ENCODE measurements at places on chromosomes 4 and X.

DNA sequence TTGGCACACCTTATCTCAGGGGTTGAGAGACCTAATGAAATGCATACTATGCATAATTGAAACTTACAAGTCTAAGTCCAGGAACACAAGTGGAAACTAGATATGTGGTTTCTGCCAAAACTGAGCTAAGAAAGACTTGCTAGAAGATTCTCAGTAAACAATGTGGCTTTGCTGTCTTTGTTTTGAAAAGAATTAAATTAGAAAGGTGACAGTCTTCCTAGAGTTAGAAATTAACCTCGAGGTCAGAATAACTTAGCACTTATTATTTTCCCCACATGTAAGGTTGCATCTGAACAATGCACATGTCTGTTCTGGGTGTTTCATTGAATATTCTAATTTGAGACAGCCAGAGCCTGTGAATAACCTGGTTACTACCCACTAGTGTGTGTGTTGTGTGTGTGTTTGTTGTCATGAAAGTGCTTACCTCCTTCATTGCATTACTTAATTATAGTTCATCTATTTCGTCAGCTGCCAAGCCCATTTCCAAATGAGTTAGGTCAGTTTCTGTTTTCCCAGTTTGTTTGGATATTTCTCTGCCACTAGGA is 1.5 kb downstream of the EREG start:
- no peak for DNase-seq

- no peak for DNase-seq
These were observed 84.1 kb upstream of the NEIL3 start for GRCh38 chr4:177225605-177226004.

- DNase-seq: no peak
These were observed 482.4 kb downstream of the SPRY1 start for GRCh38 chr4:123878976-123879375.

GRCh38 chr4:74055498-74055897 is 17.0 kb upstream of the CXCL3 start:
- DNase-seq: no peak

- no peak for DNase-seq
These were observed 848.6 kb upstream of the PABPC4L start for GRCh38 chr4:135050086-135050717.

- DNase-seq: no peak
These were observed 60.9 kb upstream of the PAGE1 start for GRCh38 chrX:49756692-49757091.

- DNase-seq: no peak
These were observed at the start of gene HPGD for GRCh38 chr4:174522183-174523024. Gene HPGD, minus strand, starts transcription at chr4:174522488. Its CDS starts 37 bp downstream, at chr4:174522451.

GRCh38 chr4:27048429-27049238 is 188.0 kb downstream of the STIM2 start:
- no peak for DNase-seq

GRCh38 chrX:132033166-132033565 is 10.1 kb downstream of the STK26 start:
- no peak for DNase-seq

GRCh38 chr4:98352940-98353339 is 91.8 kb downstream of the RAP1GDS1 start:
- no peak for DNase-seq

DNA sequence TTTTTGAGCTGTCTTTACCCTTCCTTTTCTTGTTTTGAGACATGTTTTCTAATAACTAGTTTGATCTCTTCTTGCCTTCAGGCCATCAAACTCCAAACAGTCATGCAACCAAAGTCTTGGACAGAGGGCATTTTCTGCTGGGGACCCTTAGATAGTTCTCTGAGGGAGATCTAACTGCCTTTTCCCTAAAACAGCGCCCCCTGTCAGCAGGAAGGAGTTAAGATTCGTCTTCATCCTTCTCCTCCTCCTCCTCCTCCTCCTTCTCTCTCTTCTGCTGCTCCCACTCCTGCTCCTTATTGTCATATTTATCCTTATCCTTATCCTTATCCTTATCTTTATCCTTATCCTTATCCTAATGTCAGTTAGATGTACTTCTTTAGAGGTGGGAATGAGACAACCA is 417.2 kb downstream of the TRAM1L1 start:
- no peak for DNase-seq

DNA sequence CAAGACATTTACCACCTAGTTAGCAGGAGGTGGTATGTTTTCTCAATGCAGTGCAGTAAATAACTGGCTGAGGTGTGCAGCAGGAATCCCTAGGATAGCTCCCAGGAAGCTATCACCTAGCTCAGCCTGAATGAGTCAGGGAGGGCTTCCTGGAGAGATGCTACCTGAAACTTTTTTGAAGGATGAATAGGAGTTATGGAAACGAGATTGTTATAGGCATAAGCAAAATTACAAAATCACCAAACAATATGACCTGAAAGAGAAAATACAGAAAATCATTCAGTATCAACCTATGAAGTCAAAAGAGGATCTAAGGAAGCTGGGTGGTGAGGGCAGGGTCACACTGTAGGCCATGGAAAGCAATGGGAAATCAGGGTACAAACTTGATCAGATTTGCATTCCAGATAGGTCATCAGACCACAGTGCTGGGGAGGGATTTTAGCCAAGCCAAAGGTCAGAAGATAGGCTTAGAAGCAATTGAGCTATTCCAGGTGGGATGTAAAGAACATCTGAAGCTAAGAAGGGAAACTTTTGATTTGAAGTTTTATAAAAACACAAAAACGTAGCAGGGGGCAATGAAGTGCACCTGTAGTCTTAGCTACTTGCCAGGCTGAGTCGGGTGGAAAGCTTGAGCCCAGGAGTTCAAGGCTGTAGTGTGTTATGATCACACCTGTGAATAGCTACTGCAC is 11.3 kb downstream of the AREG start:
- DNase-seq: no peak

- DNase-seq: no peak
These were observed 219.9 kb downstream of the SHOX start for GRCh38 chrX:850471-850916.

DNA sequence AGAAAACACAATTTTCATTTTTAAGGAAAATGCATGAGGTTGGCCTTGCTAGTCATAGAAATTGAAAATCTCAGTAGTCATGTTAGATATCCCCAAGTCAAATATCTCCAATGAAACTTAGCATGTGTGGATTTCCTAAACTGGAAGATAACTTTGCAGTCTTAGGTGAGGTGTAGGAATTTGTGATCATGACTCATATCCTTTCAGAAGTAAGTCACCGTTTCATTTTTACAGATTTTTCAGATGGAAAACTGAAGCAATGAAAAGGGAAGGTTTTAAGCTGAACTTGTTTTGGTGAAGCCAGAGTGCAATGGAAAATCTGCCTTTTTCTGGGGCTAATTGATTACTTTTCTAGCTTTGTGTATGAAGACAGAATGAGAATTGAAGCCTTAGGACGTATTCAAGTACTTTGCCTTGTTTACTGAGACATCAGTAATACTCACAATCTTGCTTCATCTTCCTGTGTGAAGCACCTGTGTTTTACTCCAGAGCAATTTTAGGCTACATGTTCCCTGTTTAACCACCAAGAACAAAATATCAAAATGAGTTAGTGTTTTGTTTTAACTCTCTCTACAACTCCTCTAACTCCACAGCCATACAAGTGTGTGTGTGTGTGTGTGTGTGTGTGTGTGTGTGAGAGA is 1662.8 kb upstream of the ADGRL3 start:
- DNase-seq: no peak

GRCh38 chrX:133670383-133670782 is 255.1 kb upstream of the GPC4 start:
- DNase-seq: no peak

DNA sequence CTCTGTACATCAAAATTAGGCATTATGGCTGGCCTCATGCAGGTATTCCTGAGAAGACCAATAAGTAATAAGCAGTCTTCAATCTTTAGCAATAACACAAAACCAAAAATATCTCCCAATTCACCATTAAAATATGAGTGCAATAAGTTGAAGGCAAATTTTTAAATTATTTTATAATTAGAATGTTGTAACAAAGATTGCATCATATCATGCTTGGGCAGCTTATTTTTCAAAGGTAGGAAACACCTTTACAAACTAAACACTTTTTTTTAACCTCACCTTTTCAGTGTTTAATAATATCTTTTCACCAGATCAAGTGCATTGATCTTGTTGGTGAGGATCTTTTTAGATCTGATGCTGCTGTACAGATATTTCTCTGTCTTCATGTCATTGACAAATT is 592.9 kb upstream of the PITX2 start:
- no peak for DNase-seq

DNA sequence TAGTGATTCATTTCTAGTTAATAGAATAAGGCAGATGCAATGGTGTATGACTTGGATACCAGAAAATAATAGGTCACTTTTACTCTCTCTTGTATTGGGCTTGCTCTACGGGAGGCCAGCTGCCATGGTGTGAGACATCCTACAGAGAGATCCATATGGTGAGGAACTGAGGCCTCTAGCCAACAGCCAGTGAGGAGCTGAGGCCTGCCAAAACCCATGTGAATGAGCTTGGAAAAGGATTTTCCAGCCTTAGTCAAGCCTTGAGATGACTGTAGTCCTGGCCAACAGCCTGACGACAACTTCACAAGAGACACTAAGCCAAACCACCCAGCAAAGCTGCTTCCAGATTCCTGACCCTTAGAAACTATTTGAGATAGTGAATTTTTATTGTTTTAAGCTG is 1300.2 kb downstream of the RAPGEF2 start:
- DNase-seq: no peak

DNA sequence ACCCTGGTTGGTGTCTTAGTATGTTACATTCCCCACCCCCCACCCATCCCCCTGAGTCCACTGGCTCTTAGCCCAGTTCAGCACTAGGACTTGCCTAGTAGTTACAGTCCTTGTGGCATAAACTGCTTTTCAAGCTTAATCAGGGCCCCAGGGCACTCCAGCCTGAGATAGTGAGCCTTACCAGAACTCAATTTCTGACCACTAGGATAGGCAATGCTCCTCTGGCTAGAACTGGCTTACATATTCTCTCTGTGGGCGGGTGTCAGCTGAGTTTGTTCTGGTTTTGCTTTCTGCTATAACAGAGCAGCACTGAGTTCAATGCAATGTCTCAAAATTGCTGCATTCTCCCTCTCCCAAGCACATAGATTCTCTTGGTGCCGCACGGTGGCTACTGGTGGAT is 391.4 kb upstream of the DIPK2B start:
- DNase-seq: no peak

GRCh38 chr4:14222377-14223029 is 595.0 kb upstream of the BOD1L1 start:
- no peak for DNase-seq

DNA sequence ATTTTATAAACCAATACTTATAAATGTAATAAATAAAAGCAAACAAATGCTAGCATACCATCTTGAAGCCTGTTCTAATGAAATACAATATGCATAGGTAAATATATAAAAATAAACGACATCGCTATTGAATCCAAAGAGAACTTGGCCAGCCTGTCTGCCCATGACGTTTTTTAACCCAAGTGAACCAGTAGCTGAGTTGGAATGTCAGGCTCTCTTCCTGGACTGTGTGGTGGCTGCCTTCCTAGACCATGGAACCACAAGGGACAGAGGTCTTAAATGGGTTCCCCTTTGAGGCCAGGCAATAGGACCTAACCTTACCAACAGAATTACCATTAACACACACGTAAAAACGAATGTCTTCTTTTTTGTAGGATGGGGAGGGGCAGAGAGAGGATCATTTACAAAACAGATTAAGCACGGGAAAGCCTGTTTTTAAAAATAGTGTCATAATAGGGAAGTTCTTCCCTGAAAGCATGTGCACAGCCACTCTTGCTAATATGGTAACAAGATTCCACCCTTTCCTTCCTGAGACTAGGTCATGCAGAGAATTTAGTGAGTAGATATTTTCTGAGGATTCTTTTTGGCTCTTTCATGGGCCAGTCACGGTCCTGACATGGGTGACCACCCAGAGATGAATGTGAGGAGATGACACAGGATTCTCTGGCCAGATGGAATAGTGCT is 69.4 kb upstream of the ACSL1 start:
- DNase-seq: no peak

- DNase-seq: peak; percentile 33
These were observed 45.1 kb downstream of the KDR start for GRCh38 chr4:55080174-55080865.

DNA sequence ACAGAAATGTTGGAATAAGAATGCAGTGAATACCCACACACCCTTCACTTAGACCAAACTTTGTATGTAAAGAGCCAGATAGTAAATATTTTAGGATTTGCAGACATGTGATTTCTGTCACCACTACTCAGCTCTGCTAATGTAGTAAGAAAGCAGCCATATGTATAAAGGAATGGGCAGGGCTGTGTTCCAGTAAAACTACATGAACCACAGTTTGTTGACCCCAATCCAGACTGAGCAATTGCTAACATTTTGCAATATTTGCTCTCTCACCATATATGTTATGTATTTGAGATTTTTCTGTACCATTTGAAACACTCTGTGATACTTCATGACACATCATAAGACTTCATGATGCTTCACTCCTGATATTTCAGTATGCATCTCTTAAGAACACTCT is 32.0 kb upstream of the TBC1D1 start:
- DNase-seq: no peak

- no peak for DNase-seq
These were observed 425.7 kb downstream of the GPAT3 start for GRCh38 chr4:83961575-83961974.

DNA sequence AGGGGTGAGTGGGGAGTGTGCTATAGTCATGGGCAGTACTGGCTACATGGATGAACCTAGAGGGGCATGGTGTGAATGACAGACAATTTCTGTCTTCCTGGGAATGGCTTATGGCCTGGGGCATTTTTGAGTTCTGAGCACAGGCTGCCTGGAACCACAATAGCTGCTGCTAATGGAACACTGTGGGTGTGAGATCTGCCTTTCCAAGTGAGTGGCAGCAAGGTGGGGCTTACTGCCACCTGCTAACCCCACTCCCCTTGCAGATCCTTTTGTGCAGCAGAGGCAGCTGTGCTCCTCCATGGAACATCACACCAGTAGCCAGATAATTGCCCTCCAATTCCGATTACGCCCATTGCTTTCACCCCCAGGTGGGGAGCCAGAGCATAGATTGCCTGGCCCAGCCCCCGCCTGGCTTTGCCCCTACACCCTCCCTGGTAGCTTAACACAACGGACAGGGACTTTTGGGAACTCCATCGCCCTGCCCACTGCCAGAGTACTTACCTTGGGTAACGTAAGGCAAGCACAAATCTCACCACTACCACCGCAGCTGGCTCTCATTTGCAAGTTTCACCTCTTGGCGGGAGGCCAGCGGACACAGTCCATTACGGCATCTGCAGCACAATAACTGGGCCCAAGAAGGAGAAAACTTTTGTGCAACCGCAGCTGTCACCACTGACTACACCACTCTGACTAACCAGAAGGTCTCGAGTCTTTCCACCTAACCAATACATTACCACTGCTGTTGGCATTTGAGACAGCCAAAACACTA is 421.2 kb upstream of the NWD2 start:
- DNase-seq: no peak
